ENCODE measurements at places on chromosomes 4 and X.

DNA sequence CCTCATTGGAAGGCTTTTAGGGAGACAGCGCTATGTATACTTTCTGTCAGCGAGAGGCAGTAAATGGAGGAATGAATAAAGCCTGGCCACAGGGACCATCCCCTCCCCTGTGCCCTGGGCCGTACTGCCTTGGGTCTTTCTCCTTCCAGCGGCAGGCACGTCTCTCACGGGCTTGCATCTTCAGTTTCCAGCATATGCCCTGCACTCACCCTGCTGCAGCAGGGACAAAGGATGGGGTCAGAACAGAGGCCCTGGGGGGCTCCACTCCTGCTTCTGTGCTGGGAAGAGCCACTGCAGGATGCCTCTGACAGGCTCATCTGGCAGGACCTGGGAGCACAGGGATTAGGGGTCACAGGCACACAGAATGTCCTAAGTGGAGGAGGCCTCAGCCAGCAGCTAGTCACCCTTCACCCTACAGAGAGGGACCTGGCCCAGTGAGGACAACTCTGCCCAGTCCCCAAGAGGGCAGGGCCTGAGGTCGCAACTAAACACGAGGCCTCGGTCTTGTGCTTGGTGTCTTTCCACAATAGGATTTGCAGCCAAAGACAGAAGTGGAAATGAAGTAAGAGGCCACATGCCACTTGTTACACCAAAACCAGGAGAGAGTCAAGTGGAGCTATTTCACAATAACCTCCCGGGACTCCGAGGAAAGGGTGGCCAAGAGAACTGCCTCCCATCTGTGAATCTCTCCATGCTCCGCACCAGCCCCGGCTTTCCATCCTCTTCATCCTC is 150.8 kb downstream of the AFAP1 start:
- no peak for DNase-seq

DNA sequence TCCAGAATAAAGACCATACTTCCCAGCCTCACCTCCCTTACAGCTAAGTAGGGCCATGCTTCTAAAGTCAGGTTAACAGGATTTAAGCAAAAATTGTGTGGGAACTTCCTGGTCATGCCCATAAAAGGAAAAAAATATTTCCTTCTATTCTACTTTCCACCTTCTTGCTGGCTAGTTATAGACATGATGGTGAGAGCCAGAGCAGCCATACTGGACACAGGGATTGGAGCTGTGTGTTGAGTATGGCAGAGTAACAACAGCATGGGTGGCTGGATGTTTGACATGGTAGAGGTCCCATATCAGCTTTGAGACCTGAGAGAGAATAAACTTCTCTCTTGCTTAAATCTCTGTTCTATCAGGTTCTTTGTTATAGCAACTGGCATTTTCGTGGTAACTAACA is 15.1 kb upstream of the CBR4 start:
- no peak for DNase-seq

- no peak for DNase-seq
These were observed 275.0 kb upstream of the CLNK start for GRCh38 chr4:10959586-10959985.

GRCh38 chr4:145613566-145614232 is 5.5 kb upstream of the MMAA start:
- no peak for DNase-seq

- DNase-seq = no peak
These were observed 24.4 kb upstream of the FAM47B start for GRCh38 chrX:34918091-34918736.

- DNase-seq = no peak
These were observed 580.4 kb upstream of the ADGRL3 start for GRCh38 chr4:60619531-60620305.

- DNase-seq = no peak
These were observed 1.4 kb downstream of the CCNI start for GRCh38 chr4:77074381-77074831.

DNA sequence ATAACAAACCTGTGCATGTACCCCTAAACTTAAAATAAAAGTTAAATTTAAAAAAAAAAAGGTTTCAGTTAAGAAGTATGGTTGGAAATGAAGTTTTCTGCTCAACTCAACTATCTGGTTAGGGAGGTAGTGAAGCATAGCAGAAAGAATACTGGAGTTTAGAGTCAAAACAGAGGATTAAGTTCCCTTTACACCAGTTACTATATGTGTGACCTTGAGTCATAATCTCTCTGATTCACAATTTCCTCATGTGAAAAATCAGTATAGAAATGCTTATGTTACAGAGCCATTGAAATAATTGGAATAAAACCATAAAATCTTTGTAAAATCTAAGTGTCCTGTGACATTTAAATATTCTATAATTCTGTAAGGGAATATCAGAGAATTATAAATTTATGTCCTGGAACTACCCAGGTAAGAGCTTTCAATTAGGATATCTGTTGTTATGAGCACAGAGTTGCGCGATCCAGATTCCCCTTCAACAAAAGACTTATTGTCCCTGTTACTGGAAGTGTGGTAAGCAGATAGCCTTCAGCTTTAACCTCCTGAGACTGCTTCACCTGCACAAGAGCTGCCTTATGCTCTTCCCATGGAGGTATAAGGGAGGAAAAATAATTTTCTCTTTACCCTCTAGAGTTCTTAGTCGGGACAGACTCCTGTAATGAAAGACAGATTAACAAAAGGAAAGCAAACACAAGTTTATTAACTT is 203.8 kb upstream of the NRK start:
- no peak for DNase-seq

- no peak for DNase-seq
These were observed 3.8 kb upstream of the ADH1B start for GRCh38 chr4:99324979-99325378.

- DNase-seq = no peak
These were observed 166.7 kb downstream of the FAT4 start for GRCh38 chr4:125481334-125482045.

- DNase-seq = no peak
These were observed 32.7 kb downstream of the ACE2 start for GRCh38 chrX:15567886-15568616.

DNA sequence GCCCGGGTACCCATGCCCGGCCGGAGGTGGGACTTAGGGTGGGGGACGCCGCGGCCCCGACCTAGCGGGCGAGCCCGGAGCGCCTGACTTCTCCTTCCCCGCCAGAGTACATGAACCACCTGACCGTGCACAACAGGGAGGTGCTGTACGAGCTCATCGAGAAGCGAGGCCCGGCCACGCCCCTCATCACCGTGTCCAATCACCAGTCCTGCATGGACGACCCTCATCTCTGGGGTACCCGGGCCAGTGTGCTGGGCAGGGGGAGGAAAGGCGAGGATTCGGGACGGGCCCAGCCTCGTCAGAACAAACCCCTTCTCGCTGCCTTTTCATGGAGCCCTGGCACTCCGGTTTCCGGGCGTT is 622 bp downstream of the TAFAZZIN start:
- no peak for DNase-seq

GRCh38 chr4:37905533-37906169 is 14.8 kb downstream of the TBC1D1 start:
- no peak for DNase-seq

- no peak for DNase-seq
These were observed 620.2 kb upstream of the INTU start for GRCh38 chr4:127012549-127012948.

DNA sequence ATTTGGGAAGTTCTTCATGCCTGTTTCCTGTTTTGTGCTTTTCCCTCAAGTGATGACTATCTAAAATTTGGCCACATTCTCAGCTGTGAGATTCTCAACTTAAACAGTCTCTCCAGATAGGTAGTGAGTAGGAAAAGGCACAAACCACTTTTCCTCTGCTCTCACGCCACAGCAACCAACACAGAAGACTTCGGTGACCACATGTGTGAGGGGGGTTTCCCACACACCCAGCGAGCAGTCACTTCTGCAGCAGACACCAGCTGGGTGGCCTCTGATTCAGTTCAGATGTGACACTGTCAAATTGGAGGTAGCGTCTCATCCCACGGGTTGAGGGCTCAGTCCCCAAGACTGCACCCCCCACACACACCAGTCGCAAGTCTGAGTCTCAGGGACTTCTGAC is 25.1 kb upstream of the CLDN34 start:
- no peak for DNase-seq

DNA sequence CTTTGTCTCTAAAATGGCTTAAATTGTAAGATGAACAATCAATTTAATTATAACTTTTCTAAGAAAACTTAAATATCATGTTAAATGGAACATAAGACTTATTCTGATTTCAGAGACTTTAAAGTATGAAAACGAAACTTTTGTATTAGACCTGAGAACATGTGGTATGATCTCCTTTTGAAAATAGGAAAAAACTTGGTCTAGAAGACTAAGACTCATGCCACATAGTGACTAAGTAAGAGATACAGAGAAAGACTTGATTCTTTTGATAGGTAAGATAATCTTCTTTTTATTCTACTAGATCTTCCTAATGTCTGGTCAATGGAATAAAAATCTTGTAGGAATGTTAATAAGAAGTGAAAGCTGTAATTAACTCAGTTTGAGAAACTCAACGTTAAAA is 326.3 kb upstream of the GRIA3 start:
- no peak for DNase-seq

DNA sequence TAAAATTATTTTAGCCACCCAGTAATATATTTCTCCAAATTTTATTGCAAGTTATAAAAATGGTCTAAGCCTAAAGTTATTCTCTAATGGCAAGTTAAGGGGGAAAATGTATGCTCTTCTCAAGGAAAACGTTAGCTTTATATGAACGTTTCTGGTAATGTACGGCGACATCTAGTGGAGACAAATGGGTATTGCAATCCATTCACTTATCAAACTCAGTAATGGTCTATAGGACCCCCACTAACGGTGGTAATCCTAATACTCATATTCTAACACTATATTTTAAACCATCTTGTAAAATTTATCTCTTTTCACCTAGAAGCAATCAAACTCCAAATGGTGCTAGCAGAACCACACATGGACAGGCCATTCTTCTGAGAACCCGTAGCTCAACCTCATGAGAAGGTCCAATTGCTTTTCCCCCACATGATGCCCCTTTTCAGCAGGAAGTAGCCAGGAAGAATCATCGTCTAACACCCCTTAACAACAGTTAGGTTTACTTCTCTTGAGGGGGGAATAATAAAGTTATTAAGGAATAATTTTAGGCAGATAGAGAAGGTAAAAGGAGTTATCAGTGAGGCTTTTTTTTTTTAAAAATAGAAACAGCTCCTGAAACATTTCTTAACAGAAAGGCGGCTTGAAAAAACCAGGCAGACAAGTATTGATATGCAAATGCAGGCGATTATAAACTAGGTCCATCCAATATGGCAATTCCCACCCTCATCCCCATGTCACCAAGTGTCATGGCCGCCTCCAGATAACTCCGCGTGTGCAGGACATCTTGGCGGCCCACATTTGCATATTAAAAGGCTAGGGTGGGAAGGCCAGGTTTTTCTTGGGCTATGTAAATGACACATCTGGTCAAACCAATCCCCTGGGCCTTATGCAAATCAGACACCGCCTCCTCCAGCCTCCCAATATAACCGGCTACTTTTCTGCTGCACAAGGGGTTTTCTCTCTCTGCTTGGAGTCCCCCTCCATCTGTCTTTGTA is 35.0 kb downstream of the NUDT11 start:
- DNase-seq = no peak

DNA sequence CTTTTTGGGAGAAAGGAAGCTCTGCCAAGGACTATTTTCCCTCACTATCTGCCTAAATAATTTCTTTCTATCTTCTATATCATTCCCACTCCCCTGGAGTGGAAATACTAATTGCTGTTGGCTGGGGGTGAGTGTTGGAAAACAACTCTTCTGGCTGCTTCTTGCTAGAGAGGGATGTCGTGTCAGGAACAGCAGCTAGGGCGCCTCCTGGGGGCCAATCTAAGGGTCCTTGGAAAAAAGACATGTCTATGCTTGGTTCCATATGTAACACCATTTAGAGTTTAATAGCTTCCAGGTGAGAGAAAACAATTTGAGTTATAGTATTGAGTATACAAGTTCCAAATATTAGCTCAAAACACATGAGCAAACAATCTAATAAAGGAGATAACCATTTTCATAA is 111.3 kb downstream of the MAGEE1 start:
- DNase-seq = no peak

GRCh38 chr4:15396157-15396800 is 31.6 kb upstream of the C1QTNF7 start:
- DNase-seq = peak; percentile 39

GRCh38 chrX:99663136-99663535 is 746.9 kb downstream of the PCDH19 start:
- DNase-seq = no peak

DNA sequence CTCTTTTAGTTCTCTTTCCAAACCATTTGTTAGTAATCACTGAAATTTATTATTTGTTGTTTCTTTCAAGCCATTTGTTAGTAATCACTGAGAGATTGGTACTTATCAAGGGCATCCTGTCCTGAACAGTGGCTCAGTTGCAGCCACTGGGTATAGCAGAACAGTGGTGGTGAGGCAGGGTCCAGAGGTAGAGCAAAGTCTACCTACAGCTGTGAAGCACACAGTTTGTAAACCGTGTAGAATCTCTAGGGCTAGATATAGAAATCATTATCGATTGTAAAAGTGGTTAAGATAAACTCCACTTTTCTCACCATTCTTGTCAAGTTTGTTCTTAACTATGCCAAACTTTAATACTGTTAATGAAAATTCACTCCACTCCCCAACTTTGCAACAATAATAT is 4.1 kb downstream of the JADE3 start:
- DNase-seq = no peak

GRCh38 chr4:112245383-112245782 is 13.8 kb downstream of the AP1AR start:
- DNase-seq = no peak

DNA sequence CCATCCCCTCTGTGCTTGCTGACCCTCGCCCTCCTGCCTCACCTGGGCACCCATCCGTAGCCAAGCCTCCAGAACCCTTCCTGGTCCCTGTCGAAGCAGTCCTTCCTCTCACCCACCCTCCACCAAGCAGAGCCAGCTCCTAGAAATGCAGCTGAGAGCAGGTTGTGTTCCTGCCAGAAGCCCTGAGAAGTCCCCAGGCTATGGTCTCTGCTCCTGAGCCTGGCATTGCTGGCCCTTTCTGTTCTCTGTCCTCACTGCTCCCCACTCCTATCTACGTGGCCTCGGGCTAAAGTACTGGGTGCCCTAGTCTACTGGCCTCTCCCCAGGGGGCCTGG is 2.1 kb upstream of the CPZ start:
- no peak for DNase-seq

GRCh38 chrX:41705680-41706374 is 17.1 kb downstream of the GPR34 start:
- no peak for DNase-seq

GRCh38 chr4:7236847-7237246 is 44.5 kb downstream of the SORCS2 start:
- no peak for DNase-seq

DNA sequence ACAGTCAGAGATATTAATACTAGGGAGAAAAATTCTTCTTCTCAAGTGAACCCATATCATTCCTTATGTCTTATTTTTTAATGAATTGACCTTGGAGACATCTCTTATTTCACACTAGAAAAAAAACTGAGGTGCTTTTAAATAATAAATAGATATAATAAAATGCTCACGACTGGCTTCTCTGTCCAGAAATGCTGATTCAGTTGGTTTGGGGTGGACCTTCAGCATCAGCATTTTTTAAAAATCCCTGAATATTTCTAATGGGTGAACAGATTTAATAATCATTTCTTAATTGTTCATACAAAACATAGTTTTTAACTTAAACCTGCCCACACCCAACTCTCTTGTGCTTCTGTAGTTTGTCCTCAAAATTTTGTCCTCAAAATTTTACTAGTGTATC is 283.9 kb downstream of the TECRL start:
- DNase-seq = no peak
